ENCODE measurements at places on chromosomes 2 and 18.

GRCh38 chr18:78822949-78823285, 156.7 kb upstream of the SALL3 start:
- no peak for DNase-seq

- no peak for DNase-seq
Measured at GRCh38 chr2:6832596-6833299, 33.0 kb downstream of the CMPK2 start.

- no peak for DNase-seq
Measured at GRCh38 chr2:132598536-132598935, 71.5 kb downstream of the LYPD1 start.

- DNase-seq = no peak
Measured at GRCh38 chr2:237691029-237691907, 63.9 kb downstream of the LRRFIP1 start.

DNA sequence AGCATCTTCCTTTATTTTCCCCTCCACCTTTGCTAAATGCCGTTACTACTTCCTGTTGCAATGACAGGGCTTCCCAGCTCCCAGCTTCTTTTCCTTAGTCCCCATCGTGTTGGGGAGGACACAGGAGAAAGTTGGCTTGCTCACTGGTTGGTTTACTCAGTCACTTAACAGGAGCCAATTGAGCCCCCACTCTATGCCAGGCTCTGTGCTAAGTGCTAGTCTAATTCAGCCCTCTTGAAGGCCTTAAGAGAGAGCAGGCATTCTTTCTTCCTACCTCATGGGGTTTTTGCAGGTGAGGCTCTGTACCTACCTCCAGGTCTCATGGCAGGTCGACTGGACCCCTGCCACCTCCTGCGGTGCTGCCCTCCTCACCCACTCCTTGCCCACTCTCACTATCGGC, 20.1 kb downstream of the TANC1 start:
- no peak for DNase-seq

- peak; percentile 65 for DNase-seq
Measured at GRCh38 chr2:180222644-180223043, 215.5 kb upstream of the CWC22 start.

DNA sequence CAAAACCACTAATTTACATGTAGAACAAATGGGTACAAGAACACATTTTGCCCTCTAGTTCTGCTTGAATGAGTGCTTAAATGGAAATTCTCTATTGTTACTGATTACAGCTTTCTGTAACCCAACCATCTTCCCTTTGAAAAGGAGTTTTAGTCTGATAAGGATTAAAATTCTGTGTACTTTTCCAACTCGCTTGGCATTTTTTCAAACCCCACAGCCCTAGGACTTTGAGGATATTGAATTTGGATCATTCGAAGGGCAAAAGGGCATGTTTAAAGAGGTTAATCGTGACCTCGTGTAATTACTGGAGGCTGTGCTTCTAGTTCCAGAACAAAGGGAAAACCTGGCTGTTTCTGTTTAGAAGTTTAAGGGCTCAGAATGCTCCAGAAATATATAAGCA, 432.3 kb downstream of the PID1 start:
- no peak for DNase-seq

GRCh38 chr18:61606068-61606660, 272.9 kb downstream of the CDH20 start:
- peak; percentile 78 for DNase-seq

DNA sequence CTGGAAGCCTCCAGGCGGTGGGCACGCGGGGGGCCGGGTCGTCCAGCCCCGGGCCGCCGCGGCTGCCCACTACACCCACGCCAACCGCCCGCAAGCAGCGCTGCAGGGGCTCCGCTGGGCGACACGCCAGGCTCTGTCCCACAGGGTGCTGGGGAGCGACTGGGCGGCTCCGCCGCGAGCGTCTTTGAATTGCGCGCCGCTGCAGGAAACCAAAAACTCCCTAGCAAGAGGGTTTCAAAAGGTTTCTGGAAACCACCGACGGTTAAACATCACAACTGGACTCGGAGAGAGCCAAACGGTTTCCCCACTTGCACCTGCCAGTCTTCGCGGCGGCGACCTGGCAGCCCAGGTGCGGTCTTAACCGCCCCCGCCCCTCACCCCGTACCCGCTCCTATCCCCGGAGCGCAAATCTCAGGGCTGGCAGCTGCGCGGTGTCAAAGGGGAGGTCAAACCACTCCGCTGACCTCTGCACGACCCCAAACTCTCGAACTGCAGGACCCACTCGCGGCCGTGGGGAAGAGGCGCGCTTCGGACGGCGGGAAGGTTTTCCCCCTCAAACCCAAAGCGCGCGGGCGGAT, 1.0 kb downstream of the CXCR4 start:
- DNase-seq = no peak

DNA sequence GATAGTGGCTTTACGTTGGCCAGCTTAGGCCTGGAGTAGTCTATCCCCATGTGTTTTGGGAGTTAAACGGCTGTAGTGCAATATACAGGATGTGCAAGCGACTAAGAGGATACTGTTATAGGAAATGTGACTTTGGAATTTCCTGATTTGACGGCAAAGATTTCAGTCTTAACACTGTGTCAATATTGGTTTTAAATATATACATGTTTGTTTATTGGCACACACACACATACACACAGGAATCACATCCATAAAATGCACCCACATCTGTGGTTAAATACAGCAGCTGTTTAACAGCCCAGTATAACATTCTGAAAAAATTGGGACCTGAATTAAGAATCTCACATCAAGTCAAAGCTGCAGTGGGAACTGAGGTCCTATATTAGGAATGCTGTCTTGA, 347.1 kb downstream of the TXNL1 start:
- peak; percentile 19 for DNase-seq

DNA sequence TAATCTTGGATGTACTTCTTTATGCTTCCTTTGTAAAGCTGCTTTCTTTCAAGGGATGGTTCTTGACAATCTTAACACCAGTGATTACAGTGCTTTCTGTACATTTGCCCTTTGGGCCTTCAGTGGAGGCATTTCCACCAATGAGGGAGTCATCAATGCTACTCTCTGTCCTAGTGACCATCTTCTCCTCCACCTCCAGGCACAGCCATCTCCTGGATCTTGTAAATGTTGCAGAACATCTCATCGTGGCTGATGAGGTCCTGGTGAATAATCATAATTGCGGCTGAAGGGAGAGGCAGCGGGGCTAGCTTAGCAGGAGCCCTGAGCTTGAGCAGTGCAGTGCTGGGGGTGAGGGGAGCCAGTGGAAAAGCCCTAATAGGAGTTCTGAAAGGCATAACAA, 32.5 kb downstream of the IDH1 start:
- DNase-seq = peak; percentile 25

DNA sequence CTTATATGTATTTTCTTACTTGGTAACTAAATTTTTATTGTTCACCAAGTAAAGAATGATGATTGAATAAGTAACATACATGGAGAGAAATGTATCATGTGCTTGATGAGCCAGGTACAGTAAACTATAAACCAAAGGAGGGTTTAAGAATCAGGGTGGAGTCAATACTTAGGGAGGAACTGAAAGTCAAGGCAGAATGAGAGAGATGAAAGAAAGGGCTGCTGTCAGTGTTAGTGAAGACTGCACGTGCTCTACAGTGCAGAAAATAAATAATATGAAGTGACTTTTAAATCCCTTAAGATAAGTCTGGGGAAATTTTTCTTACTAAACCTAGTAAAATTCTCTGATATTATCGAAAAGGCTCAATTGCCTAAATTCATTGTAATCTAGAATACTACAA, 986.0 kb downstream of the DSC3 start:
- no peak for DNase-seq

- no peak for DNase-seq
Measured at GRCh38 chr2:121547646-121548045, 17.0 kb downstream of the RNU4ATAC start.

- DNase-seq = no peak
Measured at GRCh38 chr2:9724565-9724964, 93.8 kb upstream of the YWHAQ start.

DNA sequence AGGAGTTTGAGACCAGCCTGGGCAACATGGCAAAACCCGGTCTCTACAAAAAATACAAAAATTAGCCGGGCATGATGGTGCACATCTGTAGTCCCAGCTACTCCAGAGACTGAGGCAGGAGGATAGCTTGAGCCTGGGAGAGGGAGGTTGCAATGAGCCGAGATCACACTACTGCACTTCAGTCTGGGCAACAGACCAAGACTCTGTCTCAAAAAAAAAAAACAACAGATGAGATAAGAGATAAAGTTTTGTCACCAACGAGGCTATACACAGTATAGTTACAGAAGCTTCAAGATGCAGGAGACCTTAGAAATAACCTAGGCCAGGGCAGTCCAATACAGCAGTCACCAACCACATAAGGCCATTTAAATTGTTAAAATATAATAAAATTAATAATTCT, 9.4 kb downstream of the FAM124B start:
- DNase-seq = no peak

DNA sequence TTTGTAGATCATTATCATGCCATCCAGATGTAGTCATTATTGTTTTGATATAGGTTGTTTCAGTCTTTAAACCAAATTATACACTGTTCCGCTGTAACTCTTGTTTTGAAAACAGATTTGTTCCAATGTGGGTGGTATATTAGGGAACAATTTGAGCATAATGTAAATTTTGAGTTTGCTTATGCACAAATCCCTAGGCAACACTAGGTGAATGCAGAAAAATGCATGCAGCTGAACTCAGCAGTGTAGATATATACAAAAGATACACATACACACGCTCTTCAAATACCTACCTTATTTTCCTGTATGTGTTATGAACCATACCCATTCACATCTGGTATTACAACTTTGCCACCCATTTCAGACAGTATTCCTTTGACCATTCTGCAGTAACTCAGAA, 35.8 kb downstream of the MSH2 start:
- no peak for DNase-seq

GRCh38 chr2:240069829-240070228, 16.5 kb upstream of the OR6B3 start:
- DNase-seq = no peak

DNA sequence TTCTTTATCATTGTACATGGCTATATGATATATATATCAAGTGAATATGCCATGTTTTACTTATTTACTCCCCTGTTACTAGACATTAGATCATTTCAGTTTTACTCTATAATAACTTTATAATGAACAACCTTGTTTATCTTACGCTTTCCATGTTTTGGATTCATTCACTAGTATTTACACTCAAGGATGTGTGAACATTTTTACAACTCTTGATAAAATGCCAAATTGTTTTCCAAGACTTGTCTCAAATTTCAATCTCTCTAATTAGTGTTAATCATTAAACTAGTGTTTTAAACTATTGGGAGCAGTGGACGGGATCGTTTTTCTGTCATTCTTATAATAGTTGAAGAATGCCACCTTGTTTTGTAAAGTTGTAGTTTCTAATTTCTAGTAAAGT, 51.5 kb upstream of the B3GNT7 start:
- DNase-seq = no peak

DNA sequence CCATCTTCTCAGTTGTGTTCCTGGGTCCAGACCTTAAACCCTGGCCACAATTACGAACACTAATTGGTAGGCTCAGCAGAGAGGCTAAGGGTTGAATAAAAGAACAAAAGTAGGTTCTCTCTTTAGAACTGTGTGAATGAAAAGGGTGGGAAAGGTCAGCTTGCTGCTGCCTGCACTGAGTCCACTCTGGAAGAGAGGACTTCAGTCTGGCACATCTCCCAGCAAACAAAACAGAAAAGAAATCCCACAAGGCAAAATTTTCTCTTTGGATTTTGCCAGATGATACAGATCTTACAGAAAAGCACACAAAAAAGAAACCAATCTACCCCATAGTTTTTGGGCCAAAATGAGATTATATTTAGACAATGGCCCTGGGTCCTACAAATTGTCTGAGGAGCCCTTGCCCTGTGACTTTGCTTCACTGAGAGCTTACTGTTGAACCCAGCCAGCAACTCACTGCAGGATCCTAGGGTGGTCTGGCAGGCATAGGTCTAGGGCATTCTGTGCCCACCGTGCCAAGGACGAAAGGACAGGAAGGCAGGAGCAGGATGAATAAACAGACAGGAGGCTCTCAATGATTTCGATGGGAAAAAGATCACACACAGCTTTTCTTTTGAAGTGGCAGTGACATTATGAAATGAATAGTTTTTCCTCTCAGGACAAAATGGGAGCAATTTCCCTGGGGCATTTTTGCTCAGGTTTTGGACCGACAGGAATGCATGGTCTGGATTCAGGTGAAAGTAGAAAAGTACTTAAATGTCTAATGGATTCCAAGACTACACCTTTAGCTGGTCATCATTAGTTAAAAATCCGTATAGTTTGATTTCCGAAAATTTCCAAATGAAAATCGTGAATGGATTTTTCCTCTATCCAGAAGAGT, 68.4 kb upstream of the STAM2 start:
- no peak for DNase-seq

DNA sequence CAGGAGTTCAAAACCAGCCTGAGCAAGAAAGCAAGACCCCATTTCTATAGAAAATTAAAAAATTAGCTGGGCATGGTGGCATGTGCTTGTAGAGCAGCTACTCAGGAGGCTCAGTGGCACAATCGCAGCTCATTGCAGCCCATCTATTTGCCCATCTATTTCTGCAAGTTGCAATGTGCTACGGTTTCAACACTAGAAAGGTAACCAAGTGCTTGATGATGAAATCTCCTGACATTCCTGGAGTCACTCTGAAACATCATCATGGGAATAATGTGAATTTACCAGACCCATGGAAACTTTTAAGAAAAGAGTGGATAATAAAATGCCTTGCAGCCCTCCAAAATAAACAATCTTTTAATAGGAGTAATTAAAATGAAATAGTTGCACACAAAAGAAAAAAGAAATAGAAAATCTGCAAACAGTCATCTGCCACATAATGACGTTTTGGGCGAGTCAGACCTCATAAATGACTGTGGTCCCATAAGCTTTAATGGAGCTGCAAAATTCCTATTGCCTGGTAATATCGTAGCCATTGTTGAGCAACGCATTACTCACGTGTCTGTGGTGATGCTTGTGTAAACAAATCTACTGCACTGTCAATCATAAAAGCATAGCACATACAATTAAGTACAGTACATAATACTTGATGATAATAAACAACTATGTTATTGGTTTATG, 46.6 kb upstream of the AMMECR1L start:
- DNase-seq = peak; percentile 66

DNA sequence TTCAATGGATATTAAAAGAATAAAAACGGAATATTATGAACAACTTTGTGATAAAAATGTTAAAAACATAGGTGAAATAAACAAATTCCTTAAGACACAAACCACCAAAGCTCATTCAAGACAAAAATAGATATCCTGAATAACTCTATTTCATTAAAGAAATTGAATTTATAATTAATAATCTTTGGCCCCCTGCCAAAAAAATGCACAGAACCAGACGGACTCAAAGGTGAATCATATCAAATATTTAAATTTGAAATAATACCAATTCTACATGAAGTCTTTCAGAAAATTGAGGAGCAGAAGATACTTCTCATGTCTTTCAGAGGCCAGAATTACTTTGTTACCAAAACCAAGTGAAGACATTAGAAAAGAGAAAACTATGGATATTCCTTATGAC, 128.3 kb upstream of the KLHL29 start:
- DNase-seq = no peak

DNA sequence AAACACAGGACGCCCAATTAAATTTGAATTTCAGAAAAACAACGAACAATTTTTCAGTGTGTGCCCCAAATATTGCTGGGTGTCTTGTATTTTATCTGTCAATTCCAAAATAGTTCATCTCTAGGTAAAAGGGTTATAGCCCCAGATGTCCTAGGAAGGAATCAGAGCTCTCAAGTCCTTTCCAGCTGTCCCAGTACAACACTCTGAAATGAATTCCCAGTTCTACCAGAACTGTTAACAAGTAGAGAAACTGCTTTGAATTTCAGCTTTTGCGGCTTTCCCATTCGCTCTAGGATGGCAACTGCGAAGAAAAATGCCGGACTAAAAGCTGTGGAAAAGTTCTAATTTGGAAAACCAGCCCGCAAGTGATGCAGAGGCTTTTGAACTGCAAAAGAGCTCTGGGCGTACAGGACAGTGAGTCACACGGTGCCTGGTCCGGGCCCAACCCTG, 497 bp upstream of the GIGYF2 start:
- no peak for DNase-seq
